Motor neuron (in vitro differentiated cells): ENCODE measurements at places on chromosomes 6 and 20. TPM values are rescaled to one million over a fixed set of nuclear protein-coding genes. Genes with fewer than 3 reads are reported as not detected.

Gene DST
- total RNA-seq = 152 and 153 TPM in 2 replicates

Gene HRH3
- 1.4 and 1.5 TPM in 2 replicates for total RNA-seq

Gene CDC40
- 16.9 and 18.0 TPM in 2 replicates for total RNA-seq

DNA sequence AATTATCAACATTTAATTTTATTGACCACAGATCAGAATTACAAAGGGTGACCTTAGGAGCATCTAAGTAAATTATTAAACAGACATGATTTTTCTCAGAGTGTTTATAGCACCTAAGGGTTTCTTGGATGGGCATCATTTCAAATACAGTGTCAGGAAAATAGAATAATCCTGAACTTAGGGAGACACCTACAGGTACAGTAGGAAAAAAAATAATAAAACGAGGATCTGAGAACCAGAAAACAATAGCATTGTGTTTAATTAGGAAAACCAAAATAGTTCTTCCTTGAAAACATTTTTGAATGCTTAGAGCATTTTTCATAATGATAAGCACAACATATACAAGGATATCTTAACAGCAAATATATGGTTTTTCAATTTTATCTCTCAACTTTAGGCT, 39.2 kb downstream of the MMUT start:
- ATAC-seq = no peak

- no peak for ATAC-seq
These were observed 716.0 kb downstream of the KIF16B start for GRCh38 chr20:15857173-15857784.

- ATAC-seq = no peak
These were observed 1303.5 kb upstream of the CITED2 start for GRCh38 chr6:140677781-140678528.

DNA sequence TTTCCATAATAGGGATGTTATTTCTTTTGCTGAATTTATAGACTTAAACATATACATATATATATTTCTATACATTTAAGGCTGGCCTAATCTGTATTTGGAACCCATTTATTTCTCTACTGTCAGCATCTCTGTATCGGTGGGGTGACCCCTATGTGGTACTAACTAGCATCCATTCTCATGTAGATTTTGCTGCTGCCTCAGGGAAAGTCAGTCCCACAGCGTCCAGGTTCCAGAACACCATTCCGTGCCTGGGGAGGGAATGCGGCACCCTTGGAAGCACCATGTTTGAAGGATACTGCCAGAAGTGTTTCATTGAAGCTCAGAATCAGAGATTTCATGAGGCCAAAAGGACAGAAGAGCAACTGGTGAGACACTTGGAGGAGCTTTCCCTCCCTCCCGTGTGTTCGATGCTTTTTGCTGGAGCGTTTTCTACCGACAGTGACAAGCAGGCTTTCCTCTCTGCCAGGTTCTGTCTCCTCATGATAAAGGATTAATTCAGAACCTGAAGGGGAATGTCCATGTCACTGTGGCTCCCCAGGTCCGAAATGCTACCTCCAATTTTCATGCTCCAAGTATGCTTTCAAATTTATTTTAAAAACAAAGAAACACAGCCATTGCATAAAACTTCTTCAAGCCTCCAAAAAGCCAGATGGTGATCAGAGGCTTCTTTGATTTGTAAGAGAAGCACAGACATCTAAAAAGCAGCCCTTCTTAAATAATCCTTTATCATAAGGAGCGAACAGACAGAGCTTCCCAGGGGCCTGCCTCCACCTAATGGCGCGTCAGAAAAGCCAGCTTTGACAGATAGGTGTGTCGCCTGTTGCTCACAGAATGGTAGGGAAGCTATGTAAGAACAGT, 13.1 kb downstream of the TNFAIP3 start:
- no peak for ATAC-seq

- no peak for ATAC-seq
These were observed 84.2 kb upstream of the MARCKS start for GRCh38 chr6:113772961-113773360.

DNA sequence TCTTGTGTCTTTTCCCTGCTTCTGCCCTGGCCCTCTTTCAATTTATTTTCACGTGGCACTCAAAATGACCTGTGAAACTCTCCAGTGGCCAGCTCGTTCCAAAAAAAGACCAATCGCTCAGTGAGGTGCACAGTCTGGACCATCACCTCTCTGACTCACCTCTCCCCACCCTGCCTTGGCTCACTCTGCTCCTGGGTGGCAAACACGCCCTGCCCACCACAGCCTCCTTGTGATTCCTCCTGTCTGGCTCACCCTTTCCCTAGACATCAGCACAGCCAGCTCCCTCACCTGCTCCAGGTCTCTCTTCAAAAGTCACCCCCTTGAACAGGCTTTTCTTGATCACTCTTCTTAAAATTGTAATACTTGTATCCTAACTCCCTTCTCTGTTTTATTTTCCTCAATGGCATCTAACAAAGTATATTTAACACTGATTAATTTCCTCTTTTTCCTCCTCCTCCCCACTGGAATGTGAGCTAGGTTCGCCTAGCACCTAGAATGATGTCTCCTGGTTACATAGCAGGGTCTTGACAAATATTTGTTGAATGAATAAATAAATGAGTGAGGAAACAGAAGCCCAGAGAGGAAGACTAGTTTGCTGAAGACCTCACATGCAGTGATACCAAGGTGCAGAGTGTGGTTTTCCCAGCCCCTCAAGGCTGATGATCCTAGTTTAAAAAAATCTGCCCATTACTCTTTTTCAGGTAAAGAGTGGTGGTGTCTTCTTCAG, 109.0 kb downstream of the GJA10 start:
- ATAC-seq = no peak

DNA sequence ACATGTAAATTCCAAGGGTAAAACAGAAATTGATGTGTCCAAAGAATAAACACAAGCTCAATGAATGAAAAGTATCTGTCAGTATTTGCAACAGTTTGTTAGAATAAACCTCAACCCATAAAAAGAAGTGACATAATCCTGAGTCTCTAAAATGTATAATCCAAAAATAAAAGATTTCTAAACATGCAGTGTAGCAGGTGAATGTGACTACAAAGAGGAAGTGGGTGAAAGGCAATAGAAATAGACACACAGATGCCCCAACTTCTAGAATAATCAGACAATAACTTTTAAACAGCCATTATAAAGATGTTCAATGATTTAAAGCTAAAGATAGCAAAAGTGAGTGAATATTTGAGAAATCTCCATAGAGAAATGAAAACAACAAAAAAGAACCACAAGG, 1009.2 kb upstream of the GJE1 start:
- no peak for ATAC-seq

GRCh38 chr20:18541741-18542140, 25.5 kb upstream of the SMIM26 start:
- ATAC-seq = no peak

DNA sequence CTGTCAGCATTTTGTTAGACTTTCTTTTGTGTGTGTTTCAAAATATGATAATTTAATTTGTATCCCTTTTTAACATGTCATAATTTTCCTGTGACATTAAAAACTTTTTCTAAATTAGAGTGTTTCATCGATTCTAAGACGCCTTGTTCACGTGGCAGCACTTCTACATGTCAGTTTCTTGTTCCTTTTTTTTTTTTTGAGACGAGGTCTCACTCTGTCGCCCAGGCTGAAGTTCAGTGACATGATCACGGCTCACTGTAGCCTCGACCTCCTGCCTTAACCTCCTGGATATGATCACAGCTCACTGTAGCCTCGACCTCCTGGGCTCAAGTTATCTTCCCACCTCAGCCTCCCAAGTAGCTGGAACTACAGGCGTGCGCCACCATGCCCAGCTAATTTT, 27.6 kb upstream of the ADRM1 start:
- ATAC-seq = no peak

DNA sequence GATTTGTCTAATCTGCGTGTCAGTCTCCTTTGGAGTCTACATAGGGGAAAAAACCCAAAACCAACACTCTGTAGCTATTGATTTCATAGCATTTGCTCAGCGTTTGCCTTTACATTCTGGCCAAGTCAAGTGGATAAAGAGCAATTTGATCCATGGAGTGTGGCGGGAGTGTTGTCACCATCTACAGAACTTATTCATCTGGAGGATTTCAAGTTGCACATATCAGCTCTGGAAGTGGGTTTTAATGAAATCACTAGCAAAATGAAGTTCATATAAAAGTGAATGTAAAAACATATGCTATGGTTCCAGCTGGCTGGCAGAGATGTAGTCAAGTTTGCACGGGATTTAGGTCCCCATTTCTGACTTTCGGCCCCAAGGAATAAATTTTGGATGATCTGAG, 219.7 kb upstream of the SUPT3H start:
- ATAC-seq = no peak

DNA sequence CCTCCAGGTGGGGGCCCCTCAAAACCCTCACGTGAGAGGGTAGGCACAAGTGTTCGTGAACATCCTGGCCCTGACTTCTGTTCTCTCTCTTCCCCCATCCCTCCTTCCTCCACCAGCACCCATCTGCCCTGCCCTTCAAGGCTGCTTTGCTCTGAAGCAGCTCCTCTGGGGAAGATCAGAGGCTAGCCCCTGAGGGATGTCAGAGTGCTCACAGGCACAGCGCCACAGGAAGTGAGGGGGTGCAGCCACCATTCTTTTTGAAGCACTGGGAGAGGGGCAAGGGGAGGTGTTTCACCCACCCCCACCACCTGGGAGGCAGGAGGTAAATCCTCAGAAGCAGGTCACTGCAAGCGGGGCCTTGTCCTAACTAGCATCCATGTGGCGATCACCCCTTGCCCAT, 11.4 kb downstream of the MOCS1 start:
- ATAC-seq = no peak

DNA sequence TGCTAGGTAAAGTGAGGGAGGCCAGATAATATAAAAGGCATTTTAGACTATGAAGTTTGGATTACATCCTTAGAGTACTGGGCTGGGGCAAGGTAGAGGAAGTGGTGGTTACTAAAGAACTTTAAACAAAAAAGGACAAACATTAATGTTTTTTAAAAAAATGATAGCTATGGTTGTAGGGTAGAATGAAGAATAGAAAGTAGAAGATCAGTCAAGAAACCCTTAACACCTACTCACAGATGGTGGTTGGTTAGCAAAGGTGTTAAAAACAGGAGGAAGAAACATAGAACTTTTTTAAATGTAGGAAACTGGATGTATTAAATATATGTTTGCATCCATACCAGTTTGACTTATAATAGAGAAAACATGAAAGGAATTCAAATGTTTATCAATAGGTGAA, 80.7 kb upstream of the ELOVL5 start:
- no peak for ATAC-seq

DNA sequence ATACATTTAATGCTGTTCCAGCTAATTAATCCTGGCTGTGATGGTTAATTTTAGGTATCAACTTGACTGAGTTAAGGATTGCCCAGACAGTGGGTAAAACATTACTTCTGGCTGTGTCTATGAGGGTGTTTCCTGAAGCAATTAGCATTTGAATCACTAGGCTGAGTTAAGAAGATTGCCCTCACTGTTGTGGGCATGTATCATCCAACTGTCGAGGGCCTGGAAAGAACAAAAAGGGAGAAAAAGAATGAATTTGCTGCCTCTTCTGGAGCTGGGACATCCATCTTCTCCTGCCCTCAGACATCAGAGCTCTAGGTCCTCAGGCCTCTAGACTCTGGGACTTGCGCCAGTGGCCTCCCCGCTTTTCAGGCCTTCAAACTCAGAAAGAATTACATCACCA, 34.3 kb downstream of the SDHAF4 start:
- peak; percentile 73 for ATAC-seq

DNA sequence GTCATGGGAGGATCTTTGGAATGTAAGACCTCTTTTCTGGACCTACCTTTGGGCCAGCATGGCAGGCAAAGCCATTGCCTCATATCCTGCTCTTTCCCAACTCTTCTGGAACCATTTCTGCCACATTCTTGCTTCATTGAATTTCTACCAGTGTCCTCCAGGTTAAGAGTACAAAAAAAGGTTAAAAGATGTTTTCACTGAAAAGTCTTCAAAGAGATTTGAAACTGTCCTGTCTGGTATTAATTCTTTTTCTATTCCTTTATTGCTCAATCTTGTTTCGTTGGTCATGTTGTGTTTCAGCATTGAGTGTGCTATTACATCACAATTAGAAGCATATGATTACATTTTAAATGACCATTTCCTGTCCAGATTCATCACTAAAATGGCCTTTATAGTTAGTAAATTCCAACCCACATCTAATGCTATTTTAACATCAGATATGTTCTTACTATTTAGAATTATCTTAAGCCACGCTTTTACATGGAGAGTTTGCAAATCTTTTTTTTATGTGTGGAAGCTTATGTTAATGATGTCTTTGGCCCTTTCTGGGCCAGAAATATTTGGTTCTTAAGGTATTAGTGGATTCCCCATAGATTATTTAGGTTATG, 450.9 kb downstream of the GJA1 start:
- ATAC-seq = no peak

DNA sequence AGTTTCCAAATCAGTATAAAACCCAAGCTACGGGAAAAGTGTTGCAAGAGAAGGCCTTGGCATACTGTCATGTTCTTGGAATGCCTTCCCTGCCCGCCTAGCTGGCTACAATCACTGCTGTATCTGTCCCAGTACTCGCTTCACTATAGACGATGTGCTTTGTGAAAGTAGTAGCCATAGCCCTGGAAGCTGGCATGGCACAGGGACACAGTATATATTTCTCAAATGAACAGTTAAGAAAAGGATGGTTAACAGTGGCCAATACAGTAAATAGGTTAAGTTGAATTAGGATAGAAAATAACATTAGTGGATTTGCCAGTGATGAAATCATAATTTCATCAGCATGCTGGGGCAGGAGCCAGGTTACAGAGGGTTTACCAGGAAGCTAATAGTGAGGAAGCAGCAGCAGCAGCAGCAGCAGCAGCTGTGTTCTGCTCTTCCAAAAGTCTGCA, 499.3 kb downstream of the CDKAL1 start:
- ATAC-seq = peak; percentile 80

GRCh38 chr6:25137480-25137879, 141.7 kb upstream of the CARMIL1 start:
- ATAC-seq = no peak

- no peak for ATAC-seq
These were observed 111.8 kb downstream of the MTHFD1L start for GRCh38 chr6:150977281-150977680.

DNA sequence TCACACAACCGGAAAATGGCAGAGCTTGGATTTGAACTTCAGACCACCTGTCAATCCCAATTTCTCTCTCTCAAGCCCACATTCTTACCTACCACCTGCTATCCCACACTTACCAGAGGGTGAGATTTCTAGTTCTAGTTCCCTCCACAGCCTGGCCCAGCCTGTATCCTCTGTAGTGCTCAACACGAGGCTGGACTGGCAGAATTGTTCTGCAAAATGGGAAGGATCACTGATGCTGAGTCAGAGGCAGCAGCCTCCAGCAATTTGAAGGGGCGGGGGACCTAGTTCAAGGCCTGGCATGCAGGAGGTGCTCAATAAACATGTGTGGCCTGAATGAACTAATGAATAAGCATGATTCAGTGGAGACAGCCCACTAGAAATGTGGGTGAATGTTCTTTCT, 53.6 kb upstream of the TTPAL start:
- ATAC-seq = peak; percentile 99

- ATAC-seq = no peak
These were observed 47.5 kb upstream of the PROKR2 start for GRCh38 chr20:5364136-5364821.

DNA sequence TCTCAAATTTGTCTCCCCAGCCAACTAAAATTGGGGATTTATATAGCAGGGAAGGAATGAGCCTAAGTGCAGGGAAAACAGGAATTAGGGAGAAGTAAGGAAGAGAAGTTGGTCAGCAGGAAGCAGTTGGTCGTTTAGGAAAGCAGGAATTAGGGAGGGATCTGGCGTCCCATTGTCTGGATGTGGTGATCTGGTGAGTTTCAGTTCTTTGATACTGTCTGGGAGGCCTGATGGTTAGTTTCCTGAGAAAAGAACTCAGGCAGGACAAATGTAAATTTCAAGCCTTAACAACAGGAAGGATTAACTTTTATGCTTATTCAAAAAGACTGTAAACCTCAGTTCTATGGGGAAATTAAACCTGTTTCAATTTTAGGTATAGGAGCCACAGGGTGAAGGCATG, 116.2 kb upstream of the PRL start:
- no peak for ATAC-seq
